ENCODE measurements at places on chromosomes 2 and 18.

- H3K27ac ChIP-seq, result no peak overlapping the region
- H3K27me3 ChIP-seq, result no peaks in the 10 kb centered on the region
- no peak for DNase-seq
- H3K4me3 ChIP-seq, result no peak overlapping the region
- no peaks in the 10 kb centered on the region for H3K36me3 ChIP-seq
- no peaks in the 10 kb centered on the region for H3K4me1 ChIP-seq
Observed at GRCh38 chr2:164371916-164372315, 249.4 kb downstream of the GRB14 start.

- H3K27ac ChIP-seq, result no peak overlapping the region
- H3K36me3 ChIP-seq, result no peaks in the 10 kb centered on the region
- DNase-seq, result no peak
- H3K4me1 ChIP-seq, result no peaks in the 10 kb centered on the region
- H3K4me3 ChIP-seq, result no peak overlapping the region
Observed at GRCh38 chr2:4415171-4415570, 711.8 kb downstream of the DCDC2C start.

- no peaks in the 10 kb centered on the region for H3K4me1 ChIP-seq
- no peaks in the 10 kb centered on the region for H3K27me3 ChIP-seq
- no peaks in the 10 kb centered on the region for H3K36me3 ChIP-seq
- no peak for DNase-seq
Observed at GRCh38 chr2:24856791-24857211, 63.2 kb downstream of the ADCY3 start.

GRCh38 chr18:34718610-34719009, 8.5 kb downstream of the DTNA start:
- no peak overlapping the region for H3K4me3 ChIP-seq
- H3K27ac ChIP-seq, result no peak overlapping the region
- H3K4me1 ChIP-seq, result no peaks in the 10 kb centered on the region
- no peaks in the 10 kb centered on the region for H3K36me3 ChIP-seq
- H3K27me3 ChIP-seq, result no peaks in the 10 kb centered on the region
- no peak for DNase-seq

GRCh38 chr18:57422313-57422872, 12.8 kb upstream of the ONECUT2 start:
- peaks cover 6% of the 10 kb centered on the region for H3K27me3 ChIP-seq
- no peak overlapping the region for H3K4me3 ChIP-seq
- no peaks in the 10 kb centered on the region for H3K4me1 ChIP-seq
- H3K36me3 ChIP-seq, result no peaks in the 10 kb centered on the region
- H3K27ac ChIP-seq, result no peak overlapping the region
- no peak for DNase-seq

Data from CD4-positive, alpha-beta memory T cell (primary cell).